ENCODE measurements at places on chromosomes 7 and 10.

GRCh38 chr10:34313353-34313752 lies 501.7 kb downstream of the PARD3 start:
- DNase-seq: no peak

- no peak for DNase-seq
Measured at GRCh38 chr7:46513447-46513848, 592.4 kb upstream of the IGFBP3 start.

- no peak for DNase-seq
Measured at GRCh38 chr7:45884136-45884535, 4.2 kb upstream of the IGFBP1 start.

DNA sequence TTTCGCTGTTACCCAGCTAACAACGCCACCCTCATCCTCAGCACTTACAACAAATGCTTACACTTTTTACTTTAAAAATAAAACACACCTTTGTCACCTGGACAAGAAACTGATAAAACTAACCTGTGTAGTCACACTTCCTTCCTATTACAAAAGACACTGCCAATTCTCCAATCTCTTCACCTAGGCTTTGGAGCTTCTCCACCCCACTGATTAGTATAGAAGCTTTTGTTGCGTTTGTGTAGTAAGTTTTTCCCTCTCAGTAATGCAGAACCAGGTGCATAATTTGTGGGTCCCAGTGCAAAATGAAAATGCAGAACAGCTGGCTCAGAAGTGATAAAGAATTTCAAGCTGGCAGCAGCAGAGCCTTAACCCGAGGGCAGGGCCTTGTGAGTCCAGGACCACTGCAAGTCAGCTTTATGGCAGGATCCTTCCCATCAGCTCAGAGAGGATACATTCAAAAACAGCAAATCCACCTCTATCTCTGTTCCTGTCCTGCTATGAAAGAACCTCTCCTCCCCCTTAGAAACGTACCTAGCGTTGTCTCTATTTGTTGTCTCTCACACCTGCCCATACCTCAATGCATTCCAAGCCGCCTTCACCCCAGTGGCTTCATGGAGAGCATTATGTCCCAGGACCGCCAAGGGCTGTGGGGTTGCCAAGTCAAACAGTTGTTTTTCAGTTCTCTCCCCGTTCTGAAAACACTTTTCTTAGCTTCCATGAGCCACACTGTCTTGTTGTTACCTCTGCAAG lies 40.3 kb upstream of the EGFR start:
- DNase-seq: no peak

- no peak for DNase-seq
Measured at GRCh38 chr7:16743236-16743635, 10.3 kb upstream of the TSPAN13 start.

DNA sequence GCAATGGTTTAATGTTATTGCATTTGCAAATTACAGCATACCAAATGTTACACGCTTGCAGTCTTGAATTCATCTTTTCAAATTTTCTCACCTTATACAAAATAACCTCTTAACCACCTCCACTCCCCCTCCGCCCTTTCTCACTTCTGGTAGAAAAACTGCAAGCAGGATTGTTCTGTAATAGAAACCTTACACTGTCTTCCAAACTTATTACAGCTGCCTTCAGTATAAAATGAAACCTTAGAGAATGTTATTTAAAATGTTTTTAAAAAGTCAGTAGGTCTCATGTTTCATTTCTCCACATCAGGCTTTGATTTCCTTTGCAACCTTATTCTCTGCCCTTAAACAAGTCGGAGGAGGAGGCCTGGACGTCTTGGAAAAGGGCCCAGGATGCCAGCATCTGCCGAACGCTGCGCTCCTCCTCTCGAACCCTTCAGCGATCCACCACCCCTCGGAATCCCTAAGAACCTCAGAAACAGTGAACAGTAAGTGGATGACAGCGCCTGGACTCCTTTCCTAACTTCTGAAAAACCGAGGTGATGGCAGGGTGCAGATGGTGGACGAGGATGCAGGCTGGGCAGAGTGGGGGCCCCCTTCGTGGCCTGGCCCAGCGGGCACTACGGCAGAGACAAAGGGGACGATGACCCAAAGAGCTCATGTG lies 74.0 kb downstream of the FGFR2 start:
- no peak for DNase-seq

DNA sequence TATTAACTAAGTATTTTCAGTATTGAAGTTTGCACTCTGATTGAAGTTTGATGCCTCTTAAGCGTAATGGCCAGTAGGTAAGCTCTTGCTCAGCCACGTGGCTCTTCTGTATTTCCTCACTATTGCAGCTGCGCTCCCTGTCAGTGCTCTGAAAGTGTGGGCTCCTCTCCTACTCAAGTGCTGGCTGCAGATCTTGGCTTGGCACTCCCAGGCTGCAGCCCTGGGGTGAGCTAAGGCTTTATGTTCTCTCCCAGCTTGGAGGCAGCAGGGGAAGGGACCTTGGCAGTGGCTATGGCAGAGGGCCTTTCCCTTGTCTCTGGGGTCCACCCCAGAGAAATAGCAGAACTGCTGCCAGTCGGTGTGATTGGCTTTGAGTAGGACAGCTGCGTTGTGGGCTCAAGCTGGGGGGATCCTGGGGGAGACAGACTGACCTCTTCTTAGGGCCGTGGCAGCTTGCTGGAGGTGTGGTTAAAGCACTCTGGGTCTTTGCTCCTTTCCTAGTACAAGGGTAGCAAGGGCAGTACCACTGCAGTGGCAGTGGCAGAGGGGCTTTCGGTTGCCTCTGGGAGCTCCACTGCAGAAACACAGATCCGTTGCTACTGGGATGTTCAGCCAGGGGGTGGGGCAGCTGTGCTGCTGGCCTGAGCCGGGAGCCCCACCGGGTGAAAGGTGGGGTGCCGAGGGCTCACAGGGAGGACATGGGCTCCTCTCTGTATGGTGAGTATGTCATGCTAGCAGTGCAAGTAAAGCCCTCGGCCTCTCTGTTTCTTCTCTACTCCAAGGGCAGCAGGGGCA lies 100.5 kb downstream of the GLCCI1 start:
- DNase-seq: no peak

DNA sequence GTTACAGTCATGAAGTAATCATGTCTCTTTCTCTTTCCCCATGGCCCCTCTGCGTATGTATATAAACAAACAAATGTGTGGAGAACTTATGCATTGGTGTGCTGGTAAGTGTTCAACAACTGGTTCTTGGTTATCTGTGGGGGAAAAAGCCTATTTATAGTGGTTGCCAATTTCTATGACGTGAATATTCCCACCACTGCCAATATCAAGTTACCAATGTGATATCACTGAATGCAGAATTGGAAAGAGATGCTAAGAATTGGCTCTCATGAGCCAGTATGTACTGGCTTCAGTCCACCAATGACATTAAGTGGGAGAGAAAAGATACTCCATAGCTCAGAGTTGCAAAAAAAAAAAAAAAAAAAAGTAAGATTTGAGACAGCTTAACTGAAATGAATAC lies 399.7 kb downstream of the REEP3 start:
- DNase-seq: no peak

GRCh38 chr7:147813316-147813715 lies 777.2 kb upstream of the C7orf33 start:
- no peak for DNase-seq

GRCh38 chr7:28726555-28726954 lies 231.6 kb downstream of the TRIL start:
- no peak for DNase-seq

- DNase-seq: no peak
Measured at GRCh38 chr10:43793704-43794103, 145.0 kb upstream of the ZNF32 start.

- no peak for DNase-seq
Measured at GRCh38 chr7:106125417-106125816, 13.3 kb upstream of the SYPL1 start.
